ENCODE measurements at places on chromosomes 16 and 17.

DNA sequence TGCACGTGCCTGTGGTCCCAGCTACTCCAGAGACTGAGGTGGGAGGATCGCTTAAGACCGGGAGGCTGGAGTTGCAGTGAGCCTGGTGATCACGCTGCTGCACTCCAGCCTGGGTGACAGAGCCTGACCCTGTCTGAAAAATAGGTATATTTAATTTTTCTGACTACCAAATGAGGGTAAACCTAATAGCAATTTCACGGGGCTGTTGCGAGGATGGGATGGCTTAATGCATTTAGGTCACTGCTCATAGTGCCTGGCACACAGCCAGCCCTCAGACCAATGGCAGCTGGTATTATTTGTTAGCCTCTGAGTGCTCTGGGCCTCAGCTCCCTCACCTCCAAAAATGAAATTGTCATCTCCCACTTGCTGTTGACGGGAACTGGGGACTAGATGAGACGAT is 5.9 kb upstream of the CDIP1 start:
- no peak for DNase-seq

DNA sequence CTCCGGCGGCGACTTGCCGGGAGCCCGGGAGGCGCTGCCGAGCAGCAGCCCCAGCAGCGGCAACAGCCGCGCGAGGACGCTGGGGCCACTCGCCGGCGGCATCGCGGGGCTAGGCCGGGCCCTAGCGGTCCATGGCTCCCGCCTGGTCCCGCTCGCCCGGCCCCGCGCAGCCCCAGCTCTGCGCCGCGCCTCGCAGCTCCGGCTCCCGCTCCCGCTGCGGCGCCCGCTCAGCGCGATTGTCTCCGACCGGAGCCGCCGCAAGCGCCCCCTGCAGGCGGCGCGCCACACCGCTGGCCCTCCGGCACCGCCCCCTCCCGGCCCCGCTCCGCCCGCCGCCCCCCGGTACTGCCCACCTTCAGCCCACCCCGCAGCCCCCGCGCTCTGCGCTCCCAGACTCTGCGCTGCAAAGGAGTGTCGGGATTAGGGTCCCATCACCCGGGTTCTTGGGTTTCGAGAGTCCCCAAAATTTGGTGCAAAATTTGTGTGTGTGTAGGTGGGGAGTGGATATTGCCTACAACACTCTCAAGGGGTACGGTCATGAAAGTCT is at the start of gene FAM171A2:
Gene FAM171A2, minus strand, starts transcription at position 241 of the 547 bp plus-strand sequence. Its CDS starts 139 bp downstream, at position 102.
- peak; percentile 55 for DNase-seq

GRCh38 chr16:72689851-72690250 is 358.1 kb downstream of the ZFHX3 start:
- DNase-seq, result no peak

DNA sequence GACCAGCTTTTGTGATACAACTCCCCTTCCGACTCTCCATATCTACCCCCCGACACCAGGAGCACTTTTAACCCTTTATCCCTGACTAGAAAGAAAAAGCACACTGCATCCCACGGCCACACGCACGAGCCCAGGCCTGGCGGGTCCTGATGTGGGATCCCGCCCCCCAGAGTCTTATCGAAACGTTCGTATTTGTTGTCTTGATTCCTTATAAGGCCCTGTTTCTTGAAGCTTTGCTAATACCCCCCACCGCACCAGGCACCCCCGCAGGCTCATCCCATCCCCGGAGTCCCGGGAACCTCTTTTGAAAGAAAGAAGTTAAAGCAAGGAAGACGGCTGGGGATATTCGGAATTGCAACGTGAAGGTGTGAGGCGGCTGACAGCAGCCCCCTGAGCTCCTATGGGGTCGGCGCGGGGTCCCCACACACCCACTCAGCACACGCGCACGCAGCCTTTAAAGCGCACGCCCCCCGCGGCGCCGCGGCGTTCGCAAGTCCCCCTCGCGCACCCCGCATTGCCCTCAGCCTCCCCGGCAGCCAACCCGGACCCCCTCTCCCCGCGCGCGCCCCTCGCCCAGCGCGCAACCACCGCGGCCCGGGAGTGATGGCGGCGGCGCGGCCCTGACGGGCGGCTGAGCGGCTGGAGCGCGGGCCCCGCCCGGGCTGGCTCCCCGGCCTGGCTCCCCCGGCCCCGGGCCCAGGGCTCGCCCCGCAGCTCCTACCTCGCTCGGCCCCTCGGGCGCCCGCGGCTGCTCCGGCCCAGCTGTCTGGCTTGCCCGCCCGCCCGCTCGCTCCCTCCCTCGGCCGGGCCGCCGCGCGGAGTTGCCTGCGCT is 448 bp downstream of the STAT5B start:
- no peak for DNase-seq

GRCh38 chr16:19485611-19486010 is 36.3 kb downstream of the GDE1 start:
- DNase-seq, result no peak

DNA sequence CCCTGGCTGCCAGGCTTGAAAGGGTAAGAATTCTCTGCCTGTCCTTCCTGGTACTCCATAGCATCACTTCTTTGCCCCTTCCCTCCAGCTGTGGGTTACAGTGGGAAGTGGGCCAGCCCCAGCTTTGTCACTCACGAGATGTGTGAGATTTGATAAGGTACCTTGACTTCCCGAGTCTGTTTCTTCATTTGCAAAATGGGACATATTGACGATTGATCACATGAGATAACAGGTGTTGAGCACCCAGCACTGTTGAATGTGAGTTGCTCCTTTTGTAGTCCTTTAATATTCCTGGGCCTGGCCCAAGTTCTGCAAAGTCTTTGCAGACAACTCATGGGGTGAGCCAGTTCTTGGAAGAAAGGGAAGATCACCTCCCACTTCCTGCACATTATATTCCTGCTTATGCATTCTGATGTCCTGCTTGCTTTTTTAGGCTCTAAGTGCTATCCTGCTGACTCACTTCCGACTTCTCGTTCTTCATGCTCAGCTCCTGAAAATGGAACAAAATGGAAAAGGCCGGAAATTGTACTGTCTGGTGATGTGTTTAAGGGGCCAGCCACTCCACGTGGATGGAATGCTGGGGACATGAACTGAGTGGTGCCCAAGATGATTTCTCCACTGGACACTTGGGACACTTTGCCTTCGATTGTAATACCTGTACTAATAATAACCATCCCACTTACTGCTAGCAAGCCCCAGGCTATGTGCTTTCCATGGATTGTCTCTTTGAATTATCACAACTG is 8.3 kb upstream of the NLK start:
- no peak for DNase-seq

DNA sequence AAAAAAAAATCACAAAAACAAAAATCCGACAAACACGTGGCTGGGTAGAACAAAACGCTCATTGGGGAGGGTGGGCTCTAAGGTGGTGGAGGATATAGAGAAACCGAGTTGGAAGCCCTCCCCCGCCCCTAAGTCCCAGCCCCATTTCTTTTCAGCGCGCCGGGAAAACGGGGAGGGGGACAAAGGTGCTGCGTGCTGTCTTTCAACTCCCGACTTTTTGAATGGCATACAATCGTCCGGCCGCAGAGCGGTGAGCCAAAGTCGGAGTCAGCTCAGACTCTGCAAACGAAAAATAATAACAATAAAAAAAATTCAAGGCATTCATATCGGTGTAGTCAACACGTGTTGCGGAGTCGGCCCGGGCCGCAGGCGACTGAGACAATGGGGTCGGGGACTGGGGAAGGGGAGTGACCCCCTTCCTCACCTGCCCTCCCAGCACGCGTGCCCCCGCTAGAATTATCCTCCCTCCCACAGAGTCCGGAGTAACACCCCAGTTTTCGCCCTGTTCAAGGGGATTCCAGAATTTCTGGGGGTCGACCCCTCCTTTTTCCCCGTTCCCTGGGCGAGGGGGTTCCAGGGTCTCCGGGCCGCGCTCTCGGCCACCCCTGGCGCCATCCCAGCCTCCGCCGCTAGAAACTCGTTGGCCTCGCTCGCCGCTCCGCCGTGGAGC is 1.7 kb upstream of the IGF2BP1 start:
- DNase-seq, result no peak

Measured in CD4-positive, alpha-beta T cell treated with Interleukin-15 for 4 hours (primary cell).